ENCODE measurements at places on chromosomes 2 and 18. TPM values are rescaled to one million over a fixed set of nuclear protein-coding genes. Genes with fewer than 3 reads are reported as not detected.

RTP5 gene
- polyA plus RNA-seq = not detected

MLPH gene
- 60.0 TPM for polyA plus RNA-seq

NT5DC4 gene
- not detected for polyA plus RNA-seq

NTSR2 gene
- polyA plus RNA-seq = not detected

COL4A3 gene
- polyA plus RNA-seq = 5.9 TPM

GALNT14 gene
- polyA plus RNA-seq = 0.65 TPM

NFATC1 gene
- polyA plus RNA-seq = 12.0 TPM

PRSS56 gene
- polyA plus RNA-seq = not detected

NPAS2 gene
- polyA plus RNA-seq = 32.1 TPM

MYOM1 gene
- polyA plus RNA-seq = 94.4 TPM

PRR30 gene
- not detected for polyA plus RNA-seq

C2orf66 gene
- polyA plus RNA-seq = 0.03 TPM

Measured in heart right ventricle (tissue), 16 donors.